A549 treated with Mapracorat at 1 μM for 4 hours (cell line): ENCODE measurements at places on chromosomes 4 and X. TPM values are rescaled to one million over a fixed set of nuclear protein-coding genes. Genes with fewer than 3 reads are reported as not detected.

The UGT2B15 gene
- 0.08 to 0.15 TPM (median 0.08 TPM) in 3 of 5 replicates, not detected in the others for total RNA-seq

The MTNR1A gene
- 0.36 to 1.2 TPM (median 0.58 TPM) in 5 replicates for total RNA-seq

The SERTM2 gene
- total RNA-seq, result not detected in 5 replicates

The CXCL8 gene
- total RNA-seq, result 5.2 to 15.3 TPM (median 9.0 TPM) in 5 replicates

The USP17L21 gene
- not detected in 5 replicates for total RNA-seq

The SPINK2 gene
- not detected in 5 replicates for total RNA-seq

The MAGEA1 gene
- total RNA-seq, result 0.09 to 0.13 TPM (median 0.12 TPM) in 4 of 5 replicates, not detected in the other

The SLC2A9 gene
- 0.61 to 0.86 TPM (median 0.62 TPM) in 5 replicates for total RNA-seq

The NBDY gene
- 49.1 to 62.7 TPM (median 51.0 TPM) in 5 replicates for total RNA-seq

The UGT8 gene
- 0.07 to 0.15 TPM (median 0.13 TPM) in 5 replicates for total RNA-seq

The ITM2A gene
- total RNA-seq, result 0.31 TPM in 1 of 5 replicates, not detected in the others

The RPS6KA6 gene
- 4.3 to 6.5 TPM (median 5.7 TPM) in 5 replicates for total RNA-seq
